ENCODE measurements at places on chromosomes 3 and 15. TPM values are rescaled to one million over a fixed set of nuclear protein-coding genes. Genes with fewer than 3 reads are reported as not detected.

- no peak for DNase-seq
Observed at GRCh38 chr3:127123533-127123932, 69.4 kb upstream of the PRR23E start.

DNA sequence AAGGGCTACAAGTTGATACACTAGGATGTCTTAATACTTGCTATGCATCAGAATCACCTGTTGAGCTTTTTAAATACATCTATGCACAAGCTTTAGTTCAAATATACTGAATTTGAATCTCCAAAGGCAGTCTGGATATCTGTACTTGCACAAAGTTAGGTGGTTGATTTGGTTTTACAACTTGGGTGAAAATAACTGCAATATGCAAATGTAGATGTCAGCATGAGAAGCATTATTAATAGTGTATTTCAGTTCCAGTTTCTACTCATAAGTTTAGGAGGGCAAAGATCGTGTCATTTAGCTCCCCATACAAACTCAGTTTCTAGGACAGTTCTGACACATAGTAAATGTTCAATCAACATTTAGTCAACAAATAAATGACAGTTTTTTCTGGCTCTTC is 25.6 kb downstream of the IQCB1 start:
- DNase-seq, result no peak

DNA sequence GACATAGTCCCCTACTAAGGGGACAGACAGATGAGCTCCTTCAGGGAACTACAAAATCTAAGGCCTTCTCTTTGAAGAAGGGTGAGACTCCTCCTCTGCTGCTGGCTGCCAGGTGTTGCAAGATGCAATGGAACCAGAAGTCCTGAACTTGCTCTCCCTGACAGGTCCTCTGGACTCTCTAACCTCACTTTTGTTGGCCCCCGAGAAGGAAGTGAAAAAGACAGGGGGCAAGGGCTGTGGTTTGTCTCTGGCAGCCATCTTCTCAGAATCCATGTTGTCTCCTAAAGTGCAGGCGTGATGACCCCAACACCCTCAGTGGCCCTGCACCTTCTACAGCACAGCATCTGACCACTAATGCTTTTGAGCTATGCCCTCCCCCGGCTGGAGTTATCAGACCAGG is 292.5 kb downstream of the CHST2 start:
- no peak for DNase-seq

DNA sequence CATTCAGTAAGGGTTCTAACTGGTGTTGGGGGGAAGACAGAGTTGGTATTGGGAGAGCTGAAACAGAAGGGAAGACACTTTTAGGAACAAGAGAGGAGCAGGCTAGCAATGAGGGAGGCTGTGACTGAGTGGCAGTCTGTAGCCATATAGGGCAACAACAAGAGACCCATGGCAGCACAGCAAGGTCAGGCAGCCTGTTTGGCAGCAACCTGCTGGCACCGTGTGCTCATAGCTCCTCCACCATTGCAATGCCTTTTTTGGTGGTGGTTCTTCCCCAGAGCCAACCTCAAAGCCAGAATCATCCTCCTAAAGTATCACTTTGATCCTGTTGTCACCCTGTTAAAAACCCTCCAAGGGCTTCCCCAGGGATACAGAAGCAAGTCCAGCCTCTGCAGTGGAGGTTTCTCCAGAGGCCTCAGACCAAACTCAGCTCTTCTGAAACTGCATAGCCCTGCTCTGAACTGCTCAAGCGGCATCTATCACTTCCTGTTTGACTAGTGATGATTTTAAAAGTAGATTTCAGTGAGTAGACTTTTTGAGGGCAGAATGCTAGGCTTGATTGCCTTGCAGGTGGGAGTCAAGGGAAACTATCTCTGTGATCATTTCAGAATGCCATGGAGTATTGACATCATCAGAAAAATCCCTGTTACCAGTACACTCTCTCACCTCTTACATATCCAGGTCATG is 176.9 kb downstream of the STAC start:
- DNase-seq, result no peak

DNA sequence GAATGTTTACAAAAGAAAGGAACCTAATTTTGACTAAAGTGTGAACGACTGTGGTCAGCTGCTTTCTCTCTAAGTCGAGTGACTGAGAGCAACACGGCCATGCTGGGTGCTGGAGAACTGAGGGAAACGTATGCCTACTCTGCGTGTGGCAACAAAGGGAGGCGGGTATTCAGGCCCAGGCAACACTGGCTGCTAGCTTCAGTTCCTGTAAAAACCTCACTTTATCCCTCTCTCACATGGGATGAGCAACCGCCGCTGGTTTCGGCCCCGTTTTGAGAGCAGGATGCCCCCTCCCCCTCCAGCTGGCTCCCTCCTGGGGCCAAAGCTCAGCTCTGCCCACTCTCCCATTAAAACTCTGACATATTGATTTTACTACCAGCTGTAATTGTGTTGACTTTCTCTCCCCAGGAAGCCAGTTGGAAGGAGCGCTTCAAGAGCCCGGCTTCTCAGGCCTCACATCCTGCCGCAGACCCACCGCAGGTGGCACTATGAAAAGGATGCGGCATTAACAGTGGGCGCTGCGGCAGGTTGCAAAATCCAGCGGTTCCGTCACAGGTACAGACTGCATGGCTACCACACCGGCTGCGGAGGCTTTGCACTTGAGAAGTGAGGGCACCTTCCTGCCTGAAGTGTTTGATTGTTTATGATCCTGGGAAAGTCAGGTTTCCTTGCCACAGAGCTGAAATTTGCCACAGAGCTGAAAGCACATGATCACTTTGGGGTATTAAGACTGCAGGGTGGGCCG is 12.7 kb downstream of the PLXND1 start:
- DNase-seq, result no peak

Gene FANCD2OS
- total RNA-seq, result not detected

Gene CAPN3
- 6.0 TPM for total RNA-seq
